Hematopoietic multipotent progenitor cell (in vitro differentiated cells): ENCODE measurements at places on chromosomes 2 and 18.
A peak's percentile ranks its signal among the peaks of the same experiment; 100 is the strongest.

GRCh38 chr2:107711941-107712340, 114.8 kb upstream of the RGPD4 start:
- DNase-seq, result no peak

- peak; percentile 38 for DNase-seq
Observed at GRCh38 chr2:11123856-11124759, 31.2 kb upstream of the SLC66A3 start.

DNA sequence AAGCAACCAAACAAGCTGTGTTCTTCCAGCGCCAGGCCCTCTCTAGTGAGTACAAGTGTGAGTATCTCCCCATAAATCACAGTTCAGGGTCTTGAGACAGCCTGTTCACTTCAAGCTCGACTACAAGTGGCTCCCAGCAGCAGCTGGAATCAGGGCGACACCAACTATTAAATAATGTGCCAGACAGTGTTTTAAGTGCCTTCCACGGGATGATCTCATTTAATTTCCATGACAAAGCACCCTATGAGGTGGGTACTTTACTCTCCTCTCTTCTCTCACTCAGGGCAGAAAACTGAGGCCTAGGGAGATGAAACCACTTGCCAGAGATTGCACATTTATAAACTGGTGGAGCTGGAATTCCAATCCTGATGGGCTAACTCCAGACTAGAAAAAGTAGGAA, 2.6 kb upstream of the FAM136A start:
- DNase-seq, result no peak

GRCh38 chr2:153091344-153091743, 372.9 kb downstream of the ARL6IP6 start:
- DNase-seq, result no peak

DNA sequence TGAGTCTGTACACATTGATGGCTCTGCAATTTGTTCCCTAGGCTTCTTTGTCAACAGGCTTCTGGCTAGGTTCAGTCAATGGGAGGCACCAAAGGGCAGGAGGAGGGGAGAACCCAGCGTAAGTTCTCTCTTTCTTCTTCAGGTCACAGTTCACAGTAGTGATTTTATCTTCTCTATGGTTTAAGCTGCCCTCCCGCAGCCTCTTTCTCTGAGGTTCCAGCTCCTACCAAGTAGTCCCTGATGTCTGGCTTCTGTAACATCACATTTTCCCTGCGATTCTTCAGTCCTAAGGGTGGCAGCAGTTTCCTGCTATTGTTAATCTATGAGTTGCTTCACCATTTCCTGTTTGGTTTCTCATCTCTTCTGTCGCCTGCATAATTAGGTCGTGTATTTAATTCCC, 107.4 kb downstream of the CPO start:
- peak; percentile 37 for DNase-seq

DNA sequence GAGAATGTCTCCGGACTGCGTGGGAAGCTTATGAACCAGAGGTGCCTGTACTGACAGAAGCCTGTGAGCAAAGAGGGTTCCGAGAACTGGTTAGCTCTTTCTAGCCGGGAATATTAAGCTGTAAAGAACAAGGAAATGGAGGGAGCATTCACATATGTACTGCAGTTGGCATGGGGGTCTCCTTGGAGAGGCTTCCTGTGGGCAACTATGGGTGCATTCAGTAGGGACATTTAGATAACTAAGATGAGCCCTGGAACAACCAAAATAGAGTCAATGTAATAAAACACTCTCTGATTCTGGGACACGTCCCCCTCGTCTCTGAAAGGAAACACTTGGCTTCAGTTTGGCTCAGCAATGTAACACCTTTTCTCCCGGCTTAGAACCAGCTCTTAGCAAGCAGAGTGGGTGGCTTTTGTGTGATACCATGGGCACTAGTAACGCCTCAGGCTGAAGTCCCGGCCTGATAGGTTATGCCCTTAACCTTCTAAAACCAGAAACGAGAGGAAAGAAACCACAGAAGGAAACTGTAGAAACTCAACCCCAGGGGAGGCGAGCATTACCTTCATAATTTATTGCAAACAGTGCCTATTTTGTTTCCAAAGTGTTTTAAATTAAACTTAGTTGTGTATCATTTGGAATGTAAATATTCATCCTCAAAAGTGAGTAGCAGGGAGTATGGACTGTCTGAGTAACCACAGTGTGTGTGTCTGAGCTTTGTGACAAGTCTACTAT, 48.8 kb upstream of the LPIN2 start:
- peak; percentile 46 for DNase-seq

DNA sequence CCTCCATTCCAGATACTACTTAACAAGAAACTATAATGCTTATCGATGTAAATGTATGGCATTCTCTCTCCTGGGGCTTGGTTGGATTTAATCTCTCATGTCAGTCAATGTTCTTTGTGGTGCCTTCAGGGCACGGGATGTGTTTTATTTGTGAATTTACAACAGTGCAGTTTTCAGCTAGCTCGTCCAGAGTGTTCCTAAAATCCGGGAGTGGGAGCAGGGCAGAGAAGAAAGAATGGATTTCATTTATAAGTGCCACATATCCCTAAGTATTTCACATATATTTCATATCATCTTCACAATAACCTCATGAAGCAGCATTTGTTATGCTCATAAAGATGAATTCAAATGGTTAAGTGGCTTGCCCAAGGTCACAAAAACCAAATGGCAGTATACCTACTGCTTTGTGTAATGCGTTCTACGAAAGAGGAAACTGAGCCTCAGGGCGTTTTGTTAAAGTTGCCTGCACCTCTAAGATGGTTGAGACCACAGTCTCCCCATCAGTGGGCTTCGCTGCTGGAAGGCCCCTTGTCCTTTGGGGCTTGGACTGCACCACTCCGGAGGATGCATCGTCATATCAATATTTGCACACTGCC, 134.7 kb upstream of the MGAT5 start:
- DNase-seq, result no peak

DNA sequence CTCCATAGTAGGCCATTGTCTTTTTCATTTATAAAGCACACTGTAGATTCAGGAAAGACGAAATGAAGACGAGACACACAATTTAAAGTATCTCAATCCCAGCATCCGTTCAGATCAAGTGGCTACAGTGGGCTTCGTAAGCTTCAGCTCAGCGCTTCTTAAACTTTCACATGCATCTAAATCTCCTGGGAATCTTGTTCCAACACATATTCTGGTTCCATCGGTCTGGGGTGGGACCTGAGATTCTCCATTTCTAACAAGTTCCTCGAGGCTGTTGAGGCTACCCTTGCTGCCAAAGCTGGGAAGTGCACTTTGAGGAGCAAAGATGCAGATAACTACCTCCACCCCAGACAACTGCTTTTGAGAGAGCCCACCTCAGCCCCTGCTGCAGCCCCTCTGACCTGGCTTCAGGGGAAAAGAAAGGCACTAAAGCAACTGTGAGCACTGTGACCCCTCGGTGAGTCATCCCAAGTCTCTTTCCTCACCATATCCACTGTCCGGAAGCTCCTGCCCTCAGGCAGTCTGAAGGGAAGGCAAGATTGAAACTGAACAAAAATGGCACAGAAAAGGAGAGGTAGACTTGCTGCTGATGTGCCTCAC, 201.1 kb upstream of the FBXO11 start:
- DNase-seq, result no peak

DNA sequence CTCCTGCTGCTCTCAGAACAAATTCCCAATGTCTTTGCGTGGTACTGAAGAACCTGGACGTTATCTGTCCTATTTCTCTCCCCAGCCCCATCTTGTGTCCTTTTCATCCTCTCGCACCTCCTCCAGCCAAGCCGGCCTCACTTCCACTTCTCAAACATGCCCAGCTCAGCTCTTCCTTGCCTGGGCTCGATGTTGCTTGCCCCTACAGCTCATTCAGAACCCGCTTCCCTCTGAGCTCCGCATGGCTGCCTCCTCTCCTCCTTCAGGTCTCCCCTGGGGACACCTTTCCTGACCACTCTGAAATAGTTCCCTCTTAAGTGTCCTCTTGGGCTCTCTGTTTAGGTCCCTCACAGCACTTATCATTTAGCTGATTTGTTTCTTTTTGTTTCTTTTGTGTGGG, 6.7 kb upstream of the SMARCAL1 start:
- DNase-seq, result no peak

DNA sequence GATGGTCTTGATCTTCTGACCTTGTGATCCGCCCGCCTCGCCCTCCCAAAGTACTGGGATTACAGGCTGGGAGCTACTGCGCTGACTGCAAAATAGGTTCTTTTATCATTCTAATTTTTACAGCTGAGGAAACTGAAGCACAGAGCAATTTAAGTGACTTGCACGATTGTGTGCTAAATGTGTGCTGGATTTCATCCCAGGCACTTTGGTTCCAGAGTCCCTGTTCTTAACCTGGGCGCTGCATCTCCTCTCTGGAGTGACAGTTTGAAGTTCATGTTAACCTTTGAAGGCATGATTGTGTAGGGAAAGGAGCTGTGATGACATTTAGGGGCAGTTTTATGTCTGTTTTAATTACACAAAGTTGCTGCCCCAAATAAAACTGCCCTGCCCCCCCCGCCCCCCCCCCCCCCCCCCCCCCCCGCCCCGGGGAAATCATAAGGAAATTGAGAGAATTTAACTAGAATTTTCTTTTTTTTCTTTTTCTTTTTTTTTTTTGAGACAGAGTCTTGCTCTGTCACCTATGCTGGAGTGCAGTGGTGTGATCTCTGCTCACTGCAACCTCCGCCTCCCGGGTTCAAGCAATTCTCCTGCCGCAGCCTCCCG, 5.6 kb downstream of the ACSL3 start:
- no peak for DNase-seq
